ENCODE measurements at places on chromosomes 2 and 18.

DNA sequence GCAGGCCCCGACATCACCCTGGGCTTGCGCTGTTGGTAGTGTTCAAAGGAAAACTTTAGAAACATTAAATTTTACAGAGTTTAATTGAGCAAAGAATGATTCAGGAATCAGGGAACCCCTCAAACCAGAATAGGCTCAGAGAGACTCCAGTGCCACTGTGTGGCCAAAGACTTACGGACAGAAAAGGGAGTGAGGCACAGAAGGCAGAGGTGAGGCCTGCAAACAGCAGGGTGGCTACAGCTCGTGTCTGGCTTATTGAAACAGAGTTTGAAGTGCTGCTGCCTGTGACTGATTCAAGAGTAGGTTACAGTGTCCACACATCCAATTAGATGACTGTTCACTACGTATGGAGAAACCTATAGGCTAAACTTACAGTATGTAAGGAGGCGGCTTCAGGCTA lies 2.4 kb upstream of the CTDP1 start:
- no peak for DNase-seq

DNA sequence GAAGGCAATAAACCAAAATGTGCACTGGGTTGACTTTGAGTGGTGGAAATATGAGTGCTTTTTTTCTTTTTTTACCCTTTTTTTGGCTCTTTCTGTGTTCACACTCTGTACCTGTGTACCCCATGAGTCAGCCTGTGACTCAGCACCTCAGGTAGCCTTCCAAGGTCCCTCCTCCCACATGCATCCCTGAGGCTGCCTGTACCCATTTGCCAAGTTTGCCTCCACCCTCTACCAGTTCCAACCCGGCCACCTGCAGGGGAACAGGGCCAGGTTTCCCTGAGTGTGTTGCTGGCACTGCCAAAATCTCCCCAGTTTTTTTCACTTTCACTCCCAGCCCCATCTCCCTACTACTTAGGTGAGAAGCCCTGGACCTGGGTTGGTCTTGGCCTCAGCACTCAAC lies 14.0 kb downstream of the CXCR1 start:
- no peak for DNase-seq

GRCh38 chr2:164205347-164205746 lies 415.9 kb downstream of the GRB14 start:
- DNase-seq, result no peak

- DNase-seq, result no peak
These were observed 303.0 kb downstream of the NDUFA10 start for GRCh38 chr2:239721991-239722759.

- DNase-seq, result no peak
These were observed 50.0 kb upstream of the TTC39C start for GRCh38 chr18:23964282-23965238.

- DNase-seq, result no peak
These were observed 99.5 kb downstream of the MEIS1 start for GRCh38 chr2:66534461-66534860.
